ENCODE measurements at places on chromosomes 12 and 14.

DNA sequence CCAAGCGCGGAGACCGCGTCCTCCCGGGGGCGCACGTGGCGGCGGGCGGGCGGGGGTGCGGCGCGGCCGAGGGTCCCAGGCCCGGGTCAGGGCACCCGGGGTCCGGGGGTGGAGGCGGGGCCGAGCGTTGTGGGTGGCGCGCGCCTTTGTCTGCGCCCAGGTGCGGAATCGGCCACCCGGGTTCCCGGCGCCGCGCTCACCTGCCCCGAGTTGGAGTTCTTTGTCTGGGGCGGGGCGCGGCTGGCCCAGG is 50.1 kb downstream of the LRCOL1 start:
- no peak for DNase-seq

GRCh38 chr12:1804545-1805332 is 15.6 kb upstream of the LRTM2 start:
- peak; percentile 3 for DNase-seq

GRCh38 chr12:85617307-85618091 is 218.7 kb downstream of the RASSF9 start:
- no peak for DNase-seq

GRCh38 chr12:52402873-52403540 is 3.1 kb downstream of the KRT82 start:
- no peak for DNase-seq

- DNase-seq = no peak
Observed at GRCh38 chr12:78865516-78865915, 942 bp downstream of the SYT1 start.

DNA sequence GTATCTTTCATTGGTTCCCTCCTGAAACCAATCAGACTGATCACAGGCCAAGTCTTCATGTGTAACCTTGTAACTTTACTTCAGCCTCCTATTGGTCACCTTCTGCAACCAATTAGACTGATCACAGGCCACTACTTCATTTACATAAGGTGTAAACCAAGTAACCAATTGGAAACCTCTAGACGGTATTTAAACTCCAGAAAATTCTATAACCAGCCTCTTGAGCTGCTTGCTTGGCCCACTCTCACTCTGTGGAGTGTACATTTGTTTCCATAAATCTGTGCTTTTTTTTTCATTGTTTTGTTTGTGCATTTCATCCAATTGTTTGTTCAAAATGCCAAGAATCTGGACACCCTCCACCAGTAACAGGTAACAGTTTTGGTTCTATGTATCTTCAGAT is 47.5 kb downstream of the EIF2S3B start:
- no peak for DNase-seq
